AG09319 (cell line): ENCODE measurements at places on chromosomes 2 and 18.

- DNase-seq = no peak
Observed at GRCh38 chr2:30886080-30886479, 78.8 kb upstream of the CAPN13 start.

DNA sequence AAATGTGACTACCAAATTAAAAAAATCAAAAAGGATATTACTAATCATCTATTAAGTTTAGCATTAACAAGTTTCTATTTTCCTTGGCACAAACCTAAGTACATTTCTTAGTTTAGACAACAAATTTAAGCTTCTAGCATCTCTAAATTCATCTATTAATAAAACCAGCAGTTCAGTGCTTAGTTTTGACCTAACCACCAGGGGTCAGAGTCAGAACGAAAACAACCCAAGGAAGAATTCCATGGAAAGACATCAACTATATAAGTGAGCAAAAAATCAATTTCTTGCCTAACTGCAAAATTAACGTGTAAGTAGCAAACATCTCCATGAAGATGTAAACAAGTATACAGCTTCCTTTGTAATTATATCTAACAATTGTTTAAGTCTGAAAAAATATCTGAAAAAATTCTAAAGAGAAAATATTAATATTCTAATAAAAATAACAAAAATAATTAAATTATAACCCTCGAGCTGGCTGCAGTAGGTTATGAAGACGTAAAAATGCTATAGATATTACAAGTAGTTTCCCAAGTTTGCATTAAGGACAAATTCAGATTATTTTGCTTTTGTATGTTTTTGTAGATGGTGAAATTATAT lies 83.7 kb downstream of the CERKL start:
- DNase-seq = no peak

DNA sequence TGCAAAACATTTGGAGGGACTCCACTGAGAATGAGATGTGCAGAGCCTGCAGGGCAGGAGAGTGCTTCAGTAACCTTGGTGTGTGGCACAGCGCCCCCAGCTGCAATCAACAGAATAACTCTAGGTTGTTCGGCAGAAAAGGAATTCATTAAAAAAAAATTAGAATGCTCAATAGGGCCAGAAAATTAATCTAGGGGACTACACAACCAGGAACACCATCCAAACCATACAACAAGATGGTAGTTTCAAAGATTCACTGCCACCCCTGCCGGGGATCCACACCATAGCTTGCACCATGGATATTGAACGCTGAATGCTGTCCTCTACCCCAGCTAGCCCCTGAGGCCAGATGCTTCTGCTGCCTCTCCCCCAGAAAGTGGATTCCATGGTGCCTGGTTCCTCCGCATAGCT lies 50.1 kb downstream of the THUMPD2 start:
- DNase-seq = no peak

- no peak for DNase-seq
Observed at GRCh38 chr18:9029131-9029530, 73.4 kb upstream of the NDUFV2 start.

DNA sequence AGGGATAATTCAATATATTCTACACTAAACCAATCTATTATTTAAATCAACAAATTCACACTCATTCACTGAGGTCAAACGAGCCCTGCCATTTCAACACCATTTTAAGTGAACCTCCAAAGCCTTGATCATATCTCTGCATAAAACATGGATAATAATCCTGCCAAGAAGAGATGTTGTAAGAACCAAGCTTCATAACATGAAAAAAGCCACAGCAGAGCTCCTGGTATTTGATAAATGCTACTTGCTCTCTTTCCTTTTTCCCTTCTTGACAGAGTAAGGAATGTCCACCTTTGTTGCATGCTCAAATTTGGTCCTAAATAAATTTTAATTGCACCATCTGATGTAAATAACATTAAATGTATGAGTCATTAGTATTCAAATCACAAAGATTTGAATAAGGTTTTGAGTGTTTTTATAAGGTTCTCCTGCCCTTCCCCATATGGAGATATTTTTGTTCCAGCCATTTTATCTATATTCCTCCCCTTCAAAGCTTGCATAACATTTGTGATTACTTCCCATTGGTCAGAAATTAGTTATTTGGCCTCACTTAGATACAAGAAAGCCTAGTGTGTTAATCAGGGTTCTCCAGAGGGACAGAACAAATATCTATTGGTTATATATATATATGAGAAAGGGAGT lies 318.8 kb downstream of the RND3 start:
- DNase-seq = no peak

GRCh38 chr18:934518-935133 lies 30.0 kb downstream of the ADCYAP1 start:
- DNase-seq = no peak

GRCh38 chr2:191846515-191847476 lies at the start of gene CAVIN2:
Gene CAVIN2, minus strand, starts transcription at chr2:191847088. Its CDS starts 163 bp downstream, at chr2:191846925.
- DNase-seq = peak; percentile 59

GRCh38 chr2:183490914-183491313 lies 366.7 kb downstream of the NUP35 start:
- DNase-seq = no peak

DNA sequence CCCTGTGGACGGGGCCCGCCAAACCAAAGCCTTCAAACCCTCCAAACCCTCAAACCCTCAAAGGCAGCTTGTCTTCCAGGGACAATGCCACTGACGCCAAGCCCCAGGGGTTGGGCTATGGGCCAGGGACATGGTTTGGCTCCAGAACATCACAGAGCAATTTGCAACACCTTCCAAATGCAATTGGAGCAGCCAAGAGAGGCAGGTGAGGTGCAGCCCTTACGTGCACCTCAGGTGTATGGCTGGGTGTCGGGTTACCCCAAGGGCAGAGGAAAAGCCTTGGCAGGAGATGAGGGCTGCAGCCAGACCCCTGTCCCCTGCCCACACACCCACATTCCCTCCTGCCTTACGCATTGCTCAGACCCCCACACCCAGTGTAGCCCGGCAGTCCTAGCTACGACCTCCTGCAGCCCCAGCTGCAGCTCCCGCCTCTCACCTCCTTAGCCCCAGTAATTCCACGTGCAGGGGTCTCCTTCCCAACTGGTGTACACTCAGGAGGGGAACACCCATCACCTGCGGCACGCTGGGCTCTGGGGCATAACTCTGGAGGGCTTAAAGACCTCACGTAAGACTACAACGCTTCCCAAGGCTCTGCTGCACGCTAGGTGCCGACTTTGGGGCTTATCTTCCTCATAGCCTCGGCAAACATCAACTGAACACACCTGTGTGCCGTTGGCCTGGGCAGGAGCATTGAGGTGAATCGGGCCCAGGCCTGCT lies 88.7 kb downstream of the TFCP2L1 start:
- DNase-seq = no peak

- no peak for DNase-seq
Observed at GRCh38 chr2:100577777-100578176, 15.0 kb downstream of the PDCL3 start.

DNA sequence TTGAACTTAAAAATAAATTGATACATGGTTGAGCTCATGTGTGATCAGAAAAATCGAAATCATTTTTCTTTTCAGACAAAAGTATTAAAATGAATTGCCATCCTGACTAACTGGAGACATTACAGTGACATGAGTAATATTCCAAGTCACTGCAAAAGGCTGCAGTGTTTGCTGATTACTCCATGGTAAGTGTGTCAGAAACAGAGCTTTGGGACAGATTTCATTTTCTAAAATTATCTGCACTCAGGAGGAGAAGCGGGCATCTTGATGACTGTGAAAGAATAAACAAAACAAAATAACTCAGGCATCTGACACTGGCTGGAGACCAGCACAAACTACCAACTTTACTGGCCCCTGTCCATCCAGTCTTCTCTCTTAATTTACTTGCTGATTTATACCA lies 312.3 kb upstream of the PIK3C3 start:
- no peak for DNase-seq

GRCh38 chr2:200863782-200864175 lies 679 bp downstream of the CLK1 start:
- no peak for DNase-seq

GRCh38 chr2:7665880-7666279 lies 748.7 kb downstream of the RNF144A start:
- no peak for DNase-seq

DNA sequence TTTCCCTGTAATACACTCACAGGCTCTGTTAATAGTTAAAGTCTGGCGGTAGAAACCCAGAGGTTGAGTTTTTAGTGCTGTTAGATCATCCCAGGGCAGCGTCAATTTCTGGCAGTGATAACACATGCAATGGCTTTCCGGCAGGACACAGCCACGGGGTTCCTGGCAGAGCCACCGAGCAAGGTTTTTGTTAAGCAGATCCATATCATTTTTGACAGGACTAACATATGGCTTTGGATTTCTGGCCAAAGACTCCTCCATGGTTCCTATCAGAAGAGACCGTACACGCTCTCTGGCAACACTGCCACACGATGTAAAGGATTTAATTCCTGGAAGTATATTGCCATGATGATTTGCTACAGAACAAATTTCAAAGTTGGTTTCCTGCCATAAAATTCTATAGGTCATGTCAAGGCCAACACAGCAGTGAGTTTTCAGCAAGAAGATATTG lies 854.3 kb downstream of the LRRTM4 start:
- no peak for DNase-seq

DNA sequence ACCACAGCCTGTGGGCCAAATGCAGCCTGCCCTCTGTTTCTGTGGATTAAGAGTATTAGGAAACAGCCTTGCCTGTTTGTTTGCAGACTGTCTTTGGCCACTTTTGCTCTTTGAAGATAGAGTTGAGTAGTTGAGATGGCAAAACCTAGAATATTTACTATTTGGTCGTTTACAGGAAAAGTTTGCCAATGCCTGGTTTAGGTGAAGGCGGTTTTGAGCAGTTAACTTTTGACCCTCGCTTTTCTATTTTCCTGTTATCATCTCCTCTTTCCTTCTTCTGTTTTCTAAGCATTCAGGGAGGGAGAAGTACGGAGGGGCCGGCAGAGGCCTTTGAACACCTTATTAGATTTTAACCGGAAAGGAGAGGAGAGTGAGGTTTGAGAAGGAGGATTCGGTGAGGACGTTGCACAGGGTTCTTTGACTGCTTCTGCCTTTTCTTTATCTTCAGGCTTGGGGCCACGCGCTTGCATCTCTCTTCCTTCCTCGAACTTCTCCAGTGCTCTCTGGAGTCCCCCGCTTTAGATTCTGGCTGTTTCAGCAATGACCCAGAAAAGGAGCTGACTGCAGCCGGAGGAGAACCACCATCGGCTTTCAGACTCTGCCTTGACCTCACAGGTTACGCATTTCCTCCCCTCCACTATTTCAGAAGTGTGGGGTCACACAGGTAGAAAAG lies 39.2 kb downstream of the IL1R2 start:
- no peak for DNase-seq

DNA sequence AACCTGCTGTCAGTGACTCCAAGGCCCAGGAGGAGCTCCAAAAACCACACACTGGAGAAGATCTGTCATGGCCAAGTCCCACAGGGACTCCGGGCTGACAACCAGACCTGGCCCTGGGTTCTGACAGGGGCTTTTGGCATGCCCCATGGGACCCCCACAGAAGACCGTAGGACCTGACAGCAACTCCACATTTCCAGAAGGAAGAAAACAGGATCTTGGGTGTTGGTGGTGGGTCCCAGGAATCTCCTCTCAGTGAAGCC lies 275.9 kb upstream of the HS6ST1 start:
- no peak for DNase-seq

GRCh38 chr2:33426666-33427231 lies 49.7 kb upstream of the RASGRP3 start:
- peak; percentile 79 for DNase-seq

DNA sequence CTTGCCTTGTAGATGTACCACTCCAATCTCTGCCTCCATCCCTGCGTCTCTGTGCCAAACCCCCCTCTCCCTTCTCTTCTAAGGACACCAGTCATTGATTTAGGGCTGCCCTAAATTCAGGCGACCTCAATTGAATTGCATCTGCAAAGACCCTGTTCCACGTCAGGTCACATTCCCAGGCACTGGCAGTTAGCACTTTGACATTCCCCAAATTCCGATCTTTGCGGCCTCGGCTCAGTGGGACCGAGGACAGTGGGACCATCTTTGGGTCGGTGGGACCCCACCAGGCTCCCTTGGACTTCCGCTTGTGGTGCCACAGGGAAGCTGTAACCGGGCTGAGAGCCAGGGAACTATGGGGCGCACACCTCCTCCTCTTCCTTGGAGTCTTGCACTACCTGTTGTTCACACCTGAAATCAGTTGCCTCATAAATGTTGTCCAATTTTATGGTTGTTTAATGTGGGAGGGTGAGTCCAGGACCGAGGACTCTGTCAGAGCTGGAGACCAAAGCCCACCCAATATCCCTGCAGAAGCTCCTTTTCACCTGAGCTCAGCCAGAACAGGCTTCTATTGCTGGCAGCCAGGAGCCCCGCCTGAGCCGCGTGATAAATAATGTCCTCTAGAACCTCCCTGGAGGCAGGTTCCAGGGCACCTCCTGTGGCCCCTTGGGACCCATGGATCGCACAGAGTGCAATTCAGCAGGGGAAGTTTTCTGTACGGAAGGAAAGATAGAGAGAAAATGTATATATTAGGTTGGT lies 271.6 kb downstream of the EIPR1 start:
- no peak for DNase-seq

- DNase-seq = peak; percentile 87
Observed at GRCh38 chr2:28276076-28276618, 116.5 kb upstream of the FOSL2 start.

GRCh38 chr2:75801234-75801982 lies 90.7 kb upstream of the GCFC2 start:
- DNase-seq = no peak

DNA sequence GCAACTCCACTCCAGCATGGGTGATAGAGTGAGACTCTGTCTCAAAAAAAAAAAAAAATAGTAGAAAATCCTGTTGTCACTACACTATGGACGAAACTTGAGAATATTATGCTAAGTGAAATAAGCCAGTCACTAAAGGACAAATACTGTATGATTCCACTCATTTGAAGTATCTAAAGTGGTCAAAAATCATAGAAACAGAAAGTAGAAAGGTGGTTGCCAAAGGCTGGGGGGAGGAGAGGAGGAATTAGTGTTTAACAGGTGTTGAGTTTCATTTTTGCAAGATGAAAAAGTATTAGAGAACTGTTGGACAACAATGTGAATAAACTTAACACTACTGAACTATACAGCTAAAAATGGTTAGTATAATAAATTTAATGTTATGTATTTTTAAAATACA lies 18.8 kb upstream of the RMP24 start:
- DNase-seq = no peak

GRCh38 chr2:237259201-237259600 lies 154.8 kb downstream of the COL6A3 start:
- DNase-seq = no peak

- no peak for DNase-seq
Observed at GRCh38 chr18:79245517-79246001, 150.2 kb upstream of the NFATC1 start.

DNA sequence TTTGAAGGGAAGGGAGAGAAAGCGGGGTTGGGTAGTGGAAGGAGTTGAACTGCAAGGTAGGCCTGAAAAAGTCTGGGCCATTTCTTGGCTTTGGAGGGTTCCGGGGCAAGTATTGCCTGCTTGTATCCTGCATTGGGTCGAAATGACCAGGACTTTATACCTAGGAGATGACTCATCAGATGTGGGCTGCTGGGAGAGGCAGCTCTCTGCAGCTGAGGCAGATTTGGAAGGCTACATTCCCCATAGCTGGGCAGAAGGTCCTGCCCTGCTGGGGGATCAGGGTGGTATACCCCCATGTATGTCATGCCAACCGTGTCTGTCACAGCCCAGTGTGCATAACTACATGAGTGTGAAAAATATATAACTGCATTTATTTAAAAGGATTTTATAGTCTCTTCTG lies 171.8 kb upstream of the SPRED2 start:
- DNase-seq = no peak

- no peak for DNase-seq
Observed at GRCh38 chr18:34643989-34644388, 66.1 kb upstream of the DTNA start.

GRCh38 chr2:127657232-127657595 lies 11.3 kb downstream of the GPR17 start:
- no peak for DNase-seq

- DNase-seq = no peak
Observed at GRCh38 chr2:64359171-64359891, 94.6 kb upstream of the LGALSL start.
